ENCODE measurements at places on chromosomes 2 and 18.

GRCh38 chr2:66080127-66080526 is 354.8 kb upstream of the MEIS1 start:
- DNase-seq = no peak

GRCh38 chr2:13474538-13474937 is 757.8 kb downstream of the TRIB2 start:
- no peak for DNase-seq

DNA sequence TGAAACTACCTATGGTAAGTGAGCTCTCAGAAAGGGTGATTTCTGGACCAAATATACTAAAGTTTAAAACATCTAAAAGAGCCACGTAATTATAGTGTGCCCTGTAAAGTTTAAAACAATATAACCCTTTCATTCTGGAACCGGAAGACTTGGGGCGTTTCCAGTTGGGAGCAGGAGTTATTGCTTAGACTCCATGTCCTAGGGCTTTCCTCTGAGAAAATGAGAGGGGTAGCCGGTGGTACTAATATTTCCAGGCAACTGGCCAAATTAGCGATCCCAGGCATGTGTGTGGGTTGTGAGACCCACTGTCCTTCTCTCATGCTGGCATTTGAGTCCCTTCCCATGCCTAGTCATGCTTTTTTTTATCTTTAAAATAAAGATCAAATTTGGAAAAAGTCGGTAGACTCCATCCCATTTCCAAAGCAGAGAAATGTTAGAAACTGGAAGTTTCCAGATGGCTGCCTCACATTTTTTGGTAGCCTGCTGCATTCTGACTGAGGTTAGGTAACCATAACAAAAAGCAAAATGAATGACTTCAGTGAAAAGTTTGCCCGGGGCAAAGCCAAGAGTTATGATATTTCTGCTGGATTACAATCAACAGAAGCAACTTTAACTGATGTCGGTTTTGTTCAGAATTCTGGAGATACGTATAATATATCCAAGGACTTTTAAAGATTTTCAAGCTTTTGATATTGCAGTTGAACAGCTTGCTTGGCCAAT is 227.4 kb downstream of the SS18 start:
- DNase-seq = no peak

- DNase-seq = no peak
Observed at GRCh38 chr18:38456253-38456652, 890.7 kb upstream of the CELF4 start.

- DNase-seq = no peak
Observed at GRCh38 chr2:188478724-188479123, 187.1 kb downstream of the GULP1 start.

DNA sequence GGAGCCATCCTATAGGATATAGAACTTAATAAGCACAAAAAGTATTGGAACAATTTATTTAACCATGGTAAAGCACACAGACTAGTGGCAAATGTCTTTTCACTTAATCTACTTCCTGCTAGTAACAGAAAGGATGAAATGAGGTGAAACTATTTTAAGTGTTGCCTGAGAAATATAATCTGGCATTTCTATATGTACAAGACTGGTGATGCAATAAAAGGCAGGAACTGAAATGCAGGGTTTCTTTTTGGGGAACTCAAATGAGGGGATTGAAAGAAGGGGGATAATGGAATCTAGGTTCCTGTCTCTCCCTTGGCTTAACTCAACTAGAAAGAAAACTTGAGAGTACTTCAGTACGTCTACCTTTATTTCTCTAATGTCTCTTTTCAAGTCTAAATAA is 122.3 kb downstream of the MEMO1 start:
- no peak for DNase-seq

GRCh38 chr2:182144776-182145165 is 159.1 kb downstream of the PPP1R1C start:
- DNase-seq = no peak

GRCh38 chr2:120860579-120860922 is 124.9 kb downstream of the GLI2 start:
- no peak for DNase-seq

DNA sequence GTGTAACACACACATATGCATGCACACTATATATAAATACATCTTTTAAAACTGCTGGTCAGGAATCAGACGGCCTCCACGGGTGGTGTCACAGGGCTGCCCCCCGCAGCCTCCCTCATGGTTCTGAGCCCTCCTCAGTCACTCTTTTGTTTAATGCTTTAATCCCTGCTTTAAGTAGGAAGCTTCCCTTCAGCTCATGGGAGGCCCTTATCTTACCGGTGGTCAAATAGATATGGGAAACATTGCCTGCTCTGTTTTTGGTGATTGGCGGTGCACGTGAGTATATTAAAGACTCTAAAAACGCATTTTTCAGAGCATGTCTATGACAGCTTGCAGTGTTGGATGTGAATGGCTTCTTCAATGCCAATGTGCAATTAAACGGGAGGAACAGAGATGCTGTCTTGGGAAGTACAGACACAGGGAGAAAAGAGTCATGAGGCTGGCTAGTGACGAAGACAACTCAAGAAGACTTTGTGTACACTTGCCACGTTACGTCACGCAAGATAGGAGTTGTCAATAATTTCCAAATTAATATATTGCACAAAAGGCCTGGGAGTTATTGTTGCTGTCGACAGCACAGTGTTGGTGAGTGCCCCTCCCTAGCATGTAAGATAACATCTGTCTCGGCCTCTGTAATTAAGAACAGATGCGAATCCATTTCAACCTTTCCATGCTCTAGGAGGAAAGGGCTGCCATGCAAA is 23.3 kb downstream of the GNLY start:
- no peak for DNase-seq

- DNase-seq = no peak
Observed at GRCh38 chr18:42068030-42068429, 113.0 kb downstream of the PIK3C3 start.

DNA sequence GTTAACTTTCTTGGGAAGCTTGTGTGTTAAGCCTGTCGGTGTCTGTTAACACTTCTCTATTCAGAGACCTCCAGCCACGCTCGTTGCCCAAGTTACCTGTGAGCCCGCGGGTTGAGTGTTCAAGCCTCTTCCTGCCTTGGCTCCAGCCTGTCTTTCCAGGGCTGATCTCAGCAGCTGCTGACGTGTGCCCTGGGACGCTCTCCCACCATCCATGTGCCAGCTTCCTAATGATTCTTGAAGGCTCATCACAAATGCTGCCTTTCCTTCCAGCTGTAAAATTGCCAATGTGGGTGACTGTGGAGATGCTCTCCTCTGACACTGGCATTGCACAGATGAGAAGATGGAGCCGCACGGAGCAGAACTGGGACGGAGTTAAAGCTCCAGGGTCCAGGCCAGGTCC is 6.1 kb downstream of the RNF144A start:
- no peak for DNase-seq

DNA sequence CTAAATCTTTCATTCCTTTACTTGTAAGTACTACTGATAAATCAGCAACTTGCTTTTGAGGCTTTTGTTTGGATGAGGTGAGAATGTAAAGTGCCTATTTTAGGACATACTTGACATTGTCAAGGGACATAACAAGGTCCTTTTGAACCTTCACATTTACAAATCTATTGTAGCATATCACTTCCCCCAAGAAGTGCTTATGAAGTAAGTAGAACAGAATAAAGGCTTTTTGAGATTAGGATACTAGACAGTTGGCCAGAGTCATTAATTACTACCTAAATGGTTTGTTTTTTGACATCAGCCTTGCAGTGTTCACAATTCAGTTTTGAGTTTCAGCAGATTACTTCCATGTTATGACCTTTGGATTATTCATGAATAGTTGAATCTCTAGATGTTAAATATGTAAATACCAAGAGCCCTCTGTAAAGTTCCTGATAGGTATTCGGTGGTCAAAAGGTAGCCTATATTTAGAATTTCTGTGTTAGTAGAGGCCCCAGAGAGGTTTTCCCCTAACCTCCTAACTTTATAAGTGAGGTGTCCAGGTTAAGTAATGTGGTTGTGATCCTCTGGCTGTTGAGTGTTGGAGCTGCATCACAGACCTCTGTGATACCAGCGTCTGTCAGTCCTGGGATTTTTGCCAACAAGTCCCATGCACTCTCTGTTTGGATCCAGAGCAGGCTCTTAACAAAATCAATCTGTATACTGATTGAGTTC is 67.2 kb downstream of the LCLAT1 start:
- DNase-seq = no peak

- no peak for DNase-seq
Observed at GRCh38 chr2:7758073-7758759, 841.0 kb downstream of the RNF144A start.

- DNase-seq = no peak
Observed at GRCh38 chr2:68404164-68404563, 39.1 kb downstream of the PLEK start.

- DNase-seq = no peak
Observed at GRCh38 chr2:165660361-165660760, 133.7 kb downstream of the GALNT3 start.

GRCh38 chr2:159229476-159230144 is 56.9 kb downstream of the WDSUB1 start:
- no peak for DNase-seq

DNA sequence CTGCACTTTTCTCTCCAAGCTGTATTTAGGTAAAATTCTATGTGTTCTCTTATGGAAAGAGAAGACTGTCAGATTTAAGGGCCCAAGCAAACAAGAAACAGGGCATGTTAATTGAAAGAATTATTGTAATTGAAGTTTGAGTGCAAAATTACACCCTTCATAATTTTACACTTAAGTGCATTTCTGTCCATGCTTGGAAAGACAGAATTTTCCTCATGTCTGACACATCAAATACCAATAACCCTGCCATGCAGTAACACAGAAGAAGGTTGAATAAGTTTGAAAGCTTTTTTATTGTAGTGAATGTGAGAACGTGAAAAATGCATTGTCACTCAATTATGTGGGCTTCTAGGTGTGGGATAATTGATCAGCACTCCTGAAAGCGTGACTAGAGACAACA is 52.9 kb upstream of the PARD3B start:
- no peak for DNase-seq

GRCh38 chr2:133579274-133579673 is 11.0 kb upstream of the NCKAP5 start:
- no peak for DNase-seq

DNA sequence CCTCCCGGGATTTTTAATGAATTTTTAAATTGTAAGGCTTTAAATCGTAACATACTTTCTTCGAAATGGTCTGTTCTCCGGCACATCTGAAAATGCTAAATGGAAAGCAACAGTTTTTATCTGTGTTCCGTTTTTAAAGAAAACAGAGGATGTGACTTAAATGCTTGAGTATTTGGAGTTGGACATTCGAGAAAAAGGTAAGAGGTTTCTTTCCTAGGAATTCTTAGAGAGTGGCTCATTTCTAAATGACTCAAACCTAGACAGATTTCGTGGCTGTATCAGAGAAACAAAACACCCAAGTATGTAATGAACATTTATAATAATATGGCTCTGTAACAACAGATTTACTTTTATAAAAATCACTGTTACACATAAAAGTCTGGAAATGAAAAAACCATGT is 177.6 kb upstream of the CCDC68 start:
- no peak for DNase-seq

- peak; percentile 90 for DNase-seq
Observed at GRCh38 chr2:109613922-109614714, at the start of the genes SEPTIN10 and SOWAHC. Gene SEPTIN10 (minus strand): TSS chr2:109613966. CDS start chr2:109613827, 139 bp downstream. Gene SOWAHC (plus strand): TSS chr2:109614364. CDS start chr2:109614490, 126 bp downstream.

- no peak for DNase-seq
Observed at GRCh38 chr18:48715711-48716361, 177.0 kb downstream of the CTIF start.

DNA sequence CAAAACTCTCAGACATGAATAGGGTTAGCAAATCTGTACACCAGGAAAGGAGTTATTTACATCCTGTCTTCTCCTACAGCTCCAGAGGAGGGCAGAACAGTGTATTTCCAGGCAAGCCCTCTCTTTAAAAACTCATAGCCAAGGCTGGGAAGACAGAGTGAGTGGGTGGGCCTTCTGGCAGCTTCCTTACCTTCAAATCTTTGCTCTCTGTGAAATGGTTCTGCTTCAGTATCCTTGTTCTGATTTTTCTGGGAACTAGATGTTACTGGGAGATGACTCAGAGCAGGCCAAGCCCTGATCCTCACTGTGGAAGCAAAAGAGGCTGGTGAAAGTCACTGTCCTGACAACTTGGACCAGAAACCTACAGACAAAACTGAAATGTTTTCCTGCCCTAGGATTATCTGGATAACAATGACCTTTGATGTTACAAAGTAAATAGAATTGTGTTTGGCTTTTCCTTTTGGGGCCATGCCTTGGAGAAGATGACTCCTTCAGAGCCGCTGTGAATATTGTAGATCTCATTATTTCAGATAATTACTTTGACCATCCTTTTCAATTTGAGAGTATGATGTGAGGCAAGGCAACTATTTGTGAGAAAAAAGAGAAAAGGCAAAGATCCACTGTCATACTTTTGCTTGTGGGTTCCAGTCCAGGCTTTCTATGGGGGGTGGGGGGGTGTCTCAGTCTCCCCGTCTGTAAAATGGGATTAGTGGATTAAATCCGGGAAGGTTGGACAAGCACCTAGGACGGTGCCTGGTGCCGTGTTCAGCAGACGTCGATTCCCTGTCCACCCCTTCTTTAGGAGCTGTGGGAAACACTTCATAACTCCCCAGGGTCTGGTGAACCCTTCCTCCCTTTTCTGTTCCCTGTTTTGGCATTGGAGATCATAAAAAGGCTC is 644 bp upstream of the QPCT start:
- DNase-seq = no peak

- DNase-seq = no peak
Observed at GRCh38 chr18:10878703-10879102, 270.7 kb downstream of the PIEZO2 start.

- no peak for DNase-seq
Observed at GRCh38 chr2:11023326-11024258, 111.9 kb downstream of the KCNF1 start.

- DNase-seq = no peak
Observed at GRCh38 chr18:38750751-38751150, 1185.2 kb upstream of the CELF4 start.

DNA sequence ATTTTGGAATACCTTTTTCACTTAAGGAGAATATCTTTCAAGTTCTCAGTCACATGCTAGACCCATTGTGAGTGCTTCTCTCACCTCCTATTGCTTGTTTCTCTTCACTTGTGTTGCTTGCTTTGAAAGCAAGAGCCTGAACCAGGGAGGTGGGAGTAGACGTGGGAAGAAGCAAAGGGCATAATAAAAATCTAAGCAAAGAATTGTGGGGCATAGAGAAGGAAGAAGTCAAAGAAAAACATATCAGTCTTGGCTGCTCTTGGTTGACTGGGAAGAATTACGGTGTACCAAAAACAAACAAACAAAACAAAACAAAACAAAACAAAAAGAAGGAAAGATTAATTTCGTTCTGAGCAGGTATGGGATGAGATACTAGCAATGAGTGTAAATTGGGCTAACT is 48.9 kb upstream of the ACVR1 start:
- DNase-seq = no peak

- no peak for DNase-seq
Observed at GRCh38 chr2:76870581-76870980, 651.6 kb downstream of the LRRTM4 start.

GRCh38 chr2:85577386-85578242 is at the start of gene VAMP8:
Gene VAMP8 (plus strand): TSS chr2:85577586. CDS start chr2:85577647, 61 bp downstream.
- DNase-seq = no peak

GRCh38 chr18:31658670-31659575 is 25.5 kb downstream of the B4GALT6 start:
- DNase-seq = no peak
